ENCODE measurements at places on chromosomes 3 and 15.

- DNase-seq, result peak; percentile 26
These were observed 2.1 kb upstream of the GNAT1 start for GRCh38 chr3:50189274-50189673.

GRCh38 chr3:172164620-172165362 is 125.4 kb downstream of the FNDC3B start:
- no peak for DNase-seq

- no peak for DNase-seq
These were observed 38.3 kb downstream of the ANO10 start for GRCh38 chr3:43583481-43583880.

DNA sequence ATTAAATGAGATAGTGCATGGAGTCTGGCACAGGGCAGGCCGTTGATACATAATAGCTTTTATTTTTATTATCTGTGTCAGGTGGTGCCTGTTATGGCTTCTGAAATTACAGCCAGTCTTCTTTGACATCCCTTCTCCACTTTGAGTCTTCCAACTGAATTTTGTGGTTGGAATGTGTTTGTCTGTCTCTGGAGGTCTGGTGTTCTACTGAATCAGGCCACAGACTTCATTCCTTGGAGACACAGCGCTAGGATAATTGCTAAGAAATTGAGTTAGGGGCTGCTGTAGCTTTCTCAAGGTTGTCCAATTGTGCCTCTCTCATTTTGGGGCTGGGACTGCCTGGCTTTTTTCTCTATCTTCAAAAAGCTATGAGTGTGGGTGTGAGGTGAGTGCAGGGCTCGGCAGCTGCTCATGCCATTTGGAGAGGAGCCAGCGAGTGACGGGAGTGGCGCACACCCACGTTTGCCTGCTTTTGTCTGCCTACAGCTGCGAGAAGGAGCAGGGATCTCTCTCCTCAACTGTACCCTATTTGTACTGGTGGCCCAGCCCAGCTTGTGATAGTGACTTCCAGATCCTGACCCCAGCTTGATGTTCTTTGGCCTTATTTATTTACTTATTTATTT is 49.8 kb upstream of the SYN2 start:
- DNase-seq, result peak; percentile 79

DNA sequence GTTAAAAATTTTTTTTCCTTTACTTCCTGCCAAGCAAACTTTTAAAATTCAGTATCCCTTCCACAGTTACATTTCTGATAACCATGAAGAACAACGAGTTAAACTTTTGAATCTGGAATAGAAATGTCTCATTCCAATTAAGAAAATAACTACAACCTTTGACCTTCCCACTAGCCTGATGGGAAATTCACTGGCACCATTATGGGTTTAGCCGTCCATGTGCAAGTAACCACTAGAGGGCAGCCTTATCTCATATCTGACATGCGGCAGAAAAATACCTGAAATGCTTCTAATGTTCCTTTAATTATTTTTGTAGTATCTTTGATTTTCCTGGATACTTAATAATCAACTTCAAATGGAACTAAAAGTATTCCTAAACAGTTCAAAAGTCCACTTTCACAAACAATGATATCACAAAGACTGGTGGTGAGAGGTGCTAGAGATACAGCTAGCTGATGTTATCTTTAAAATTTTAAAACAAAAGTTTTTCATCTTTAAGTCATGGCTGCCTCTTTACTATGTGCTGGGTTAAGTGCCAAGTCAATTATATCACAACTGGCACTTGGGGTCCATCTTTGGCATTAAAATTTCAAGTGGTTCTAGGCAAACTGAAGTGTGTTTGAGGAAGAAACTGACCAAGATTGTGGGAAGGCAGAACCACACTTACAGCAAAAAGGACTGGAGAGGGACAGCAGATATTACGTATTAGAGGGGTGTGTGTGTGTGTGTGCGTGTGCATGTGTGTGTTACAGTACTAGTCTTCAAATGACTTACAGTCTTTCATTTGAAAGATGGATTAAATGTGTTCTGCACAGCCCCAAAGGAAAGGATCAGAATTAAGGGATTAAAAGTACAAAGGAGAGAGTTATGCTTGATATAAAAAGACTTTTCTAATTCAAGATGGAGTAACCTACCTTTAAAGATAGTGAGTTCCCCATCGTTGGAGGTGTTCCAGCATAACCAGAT is 107.1 kb upstream of the ICE2 start:
- DNase-seq, result peak; percentile 38

DNA sequence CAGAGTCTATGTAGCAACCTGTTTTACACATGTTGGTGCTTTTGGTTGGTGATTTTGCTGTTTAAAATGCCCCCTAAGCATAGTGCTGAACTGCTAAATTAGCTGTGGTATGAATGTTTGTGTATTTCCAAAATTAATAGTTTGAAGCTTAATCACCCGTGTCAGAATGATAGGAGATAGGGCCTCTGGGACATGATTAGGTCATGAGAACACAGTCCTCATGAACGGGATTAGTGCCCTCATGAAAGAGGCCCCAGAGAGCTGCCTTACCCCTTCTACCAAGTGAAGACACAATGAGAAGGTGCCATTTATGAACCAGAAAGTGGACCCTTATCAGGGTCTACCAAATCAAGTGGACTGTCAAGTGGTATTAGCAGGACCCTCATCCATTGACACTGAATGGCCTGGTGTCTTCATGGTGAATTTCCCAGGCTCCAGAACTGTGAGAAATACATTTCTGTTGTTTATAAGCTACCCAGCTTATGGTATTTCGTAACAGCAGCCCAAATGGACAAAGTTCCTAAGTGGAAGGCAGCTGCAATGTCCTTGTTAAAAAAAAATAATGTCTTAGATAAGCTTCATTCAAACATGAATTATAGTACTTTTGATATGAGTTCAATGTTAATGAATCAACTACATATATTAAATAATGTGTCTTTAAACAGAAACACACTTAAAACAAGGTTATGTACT is 37.7 kb upstream of the FRMD4B start:
- DNase-seq, result no peak

DNA sequence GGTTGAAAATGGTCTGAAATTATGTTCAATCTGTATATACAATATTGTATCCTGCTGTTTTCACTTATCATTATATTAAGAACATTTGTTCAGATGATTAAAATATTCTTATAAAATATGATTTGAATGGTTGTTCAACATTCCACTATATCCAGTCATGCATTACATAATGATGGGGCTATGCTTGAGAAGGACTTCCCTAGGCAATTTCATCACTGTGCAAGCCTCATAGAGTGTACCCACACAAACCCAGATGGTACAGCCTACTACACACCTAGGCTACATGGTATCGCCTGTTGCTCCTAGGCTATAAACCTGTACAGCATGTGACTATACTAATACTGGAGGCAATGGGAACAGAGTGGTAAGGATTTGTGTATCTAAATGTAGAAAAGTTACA is 30.5 kb downstream of the SLC7A14 start:
- no peak for DNase-seq

- DNase-seq, result no peak
These were observed 155.2 kb downstream of the NSMCE3 start for GRCh38 chr15:29114221-29115092.

DNA sequence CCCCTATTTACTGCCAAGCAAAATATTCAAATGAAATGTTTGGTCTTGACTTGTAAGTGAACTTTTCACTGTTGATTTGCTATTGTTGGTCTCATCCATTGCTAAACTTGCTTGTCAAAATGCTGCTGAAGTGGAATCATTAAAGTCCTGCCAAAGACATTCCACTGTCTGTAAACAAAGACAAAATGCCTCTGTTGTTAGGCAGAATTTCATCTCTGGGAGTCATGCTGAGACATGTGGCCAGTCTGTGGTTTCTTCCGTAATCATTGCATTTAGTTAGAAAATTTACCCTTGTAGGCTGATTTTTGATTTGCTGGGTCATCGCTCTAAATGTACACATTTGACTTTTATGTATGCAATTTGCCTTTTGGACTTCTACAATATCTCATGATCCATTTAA is 577.7 kb downstream of the MECOM start:
- no peak for DNase-seq

DNA sequence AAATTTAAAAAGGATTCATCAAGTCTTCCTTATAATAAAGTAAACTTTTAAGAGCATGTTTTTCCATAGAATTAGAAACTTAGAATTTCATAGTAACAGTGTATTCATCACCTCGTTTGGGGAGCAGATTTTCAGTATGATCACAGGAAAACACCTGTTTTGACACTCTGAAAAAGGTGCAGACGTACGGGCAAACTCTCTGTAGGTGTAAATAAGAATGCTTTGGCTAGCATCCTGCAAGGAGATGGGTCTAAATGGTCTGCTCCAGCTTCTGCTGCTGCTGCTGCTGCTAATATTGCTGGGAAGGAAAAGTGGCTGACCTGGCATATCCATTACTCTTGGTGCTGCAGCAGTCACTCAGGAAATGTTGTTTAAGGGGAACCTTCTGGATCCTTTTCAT is 66.0 kb downstream of the MBNL1 start:
- no peak for DNase-seq

DNA sequence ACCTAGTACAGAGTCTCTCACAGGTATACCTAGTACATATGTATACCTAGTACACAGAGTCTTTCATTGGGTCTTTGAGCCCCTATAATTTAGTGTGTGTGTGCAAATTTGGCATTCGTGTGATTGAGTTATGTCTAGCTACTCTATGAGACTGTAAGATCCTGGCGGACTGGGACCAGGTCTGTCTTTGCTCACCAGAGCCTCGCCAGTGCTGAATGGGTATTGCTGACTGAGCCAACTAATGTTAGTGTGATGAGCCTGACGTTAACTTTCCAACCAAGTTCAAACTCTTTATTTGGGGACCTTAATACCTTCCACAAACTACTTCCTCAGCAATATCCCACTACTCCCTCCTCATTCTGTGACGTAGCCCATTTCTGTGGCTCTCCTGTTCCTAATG is 35.6 kb downstream of the SETMAR start:
- no peak for DNase-seq

DNA sequence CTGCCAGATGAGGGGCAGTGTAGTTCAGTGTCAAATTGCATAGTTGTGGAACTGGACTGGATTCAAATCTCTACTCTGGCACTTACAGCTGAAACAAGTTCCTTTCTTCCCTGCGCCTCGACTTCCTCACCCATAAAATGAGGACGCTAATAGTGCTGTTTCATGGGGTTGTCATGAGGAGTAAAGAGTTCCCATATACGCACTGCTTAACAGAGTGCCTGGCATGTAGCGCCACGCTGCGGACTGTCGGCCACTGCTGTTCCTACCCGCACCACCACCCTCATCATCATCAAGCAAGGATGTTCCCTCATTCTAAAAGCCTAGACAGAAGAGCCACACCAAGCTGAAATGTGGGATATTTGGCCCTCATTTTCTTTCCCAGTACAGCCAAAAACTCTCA is 91.9 kb downstream of the CHDH start:
- DNase-seq, result no peak

DNA sequence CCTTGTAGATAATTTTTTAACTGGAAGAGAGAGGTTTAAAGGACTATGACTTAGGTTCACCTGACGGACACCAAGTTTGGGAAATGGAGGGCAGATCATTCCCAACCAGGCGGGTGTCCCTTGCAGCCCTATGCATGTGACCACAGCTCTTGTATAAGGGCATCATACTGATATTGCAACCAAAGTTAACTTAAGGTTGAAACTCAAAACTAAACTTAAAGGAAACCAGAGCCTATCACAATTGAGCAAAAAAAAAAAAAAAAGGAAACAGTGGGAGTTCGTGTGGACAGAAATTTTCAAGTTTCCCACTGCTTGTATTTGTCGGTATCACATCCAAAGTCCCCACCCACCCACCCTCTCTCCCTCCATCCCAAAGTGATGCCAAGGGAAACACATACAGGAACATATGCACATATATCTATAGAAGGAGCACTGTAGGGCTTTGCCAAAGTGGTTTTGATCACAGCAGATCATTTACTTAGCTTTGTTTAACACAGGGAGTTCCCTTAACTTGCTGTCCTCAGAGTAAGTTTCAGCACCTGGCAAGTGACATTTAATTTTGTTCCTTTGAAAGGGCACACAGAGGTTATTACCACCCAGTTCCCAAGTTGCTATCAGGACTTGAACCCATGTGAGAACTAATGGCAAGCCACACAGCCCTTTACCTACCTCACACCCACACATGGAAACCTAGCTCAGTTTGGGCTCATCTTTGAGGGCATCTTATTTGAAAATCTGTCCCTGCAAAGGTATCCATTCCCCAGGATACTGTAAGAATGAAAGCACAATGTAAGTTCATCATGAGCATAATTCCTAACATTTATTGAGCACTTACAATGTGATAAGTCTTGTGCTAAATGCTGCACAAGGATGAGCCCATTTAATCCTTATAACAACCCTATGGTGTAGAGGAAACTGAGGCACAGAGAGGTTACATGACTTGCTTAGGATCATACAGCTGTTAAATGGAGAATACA is 204.5 kb upstream of the CMC1 start:
- no peak for DNase-seq

DNA sequence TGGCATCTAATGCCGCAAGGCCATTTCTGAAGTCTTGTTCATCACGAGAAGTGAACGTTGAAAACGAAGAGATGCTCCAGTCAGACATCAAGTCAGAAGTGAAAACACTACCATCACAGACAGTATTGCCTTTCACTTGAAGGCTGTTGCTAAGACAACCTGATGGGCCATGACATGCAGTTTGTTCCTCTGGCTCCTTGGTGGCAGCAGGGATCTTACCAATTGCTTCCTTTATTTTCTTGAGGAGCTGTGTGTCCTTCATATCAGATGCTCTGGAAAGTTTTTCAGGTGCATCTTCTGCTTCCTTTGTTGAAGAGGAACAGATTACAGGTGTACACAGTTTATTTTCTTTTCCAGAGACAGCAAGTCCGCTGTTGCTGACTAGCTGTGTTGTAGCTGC is 30.7 kb upstream of the MYLK start:
- no peak for DNase-seq

GRCh38 chr15:63933522-63933921 is 99.8 kb upstream of the HERC1 start:
- DNase-seq, result no peak

- no peak for DNase-seq
These were observed 2.1 kb upstream of the PAQR9 start for GRCh38 chr3:142965581-142965980.

GRCh38 chr3:170745211-170745718 is 124.7 kb downstream of the RPL22L1 start:
- DNase-seq, result no peak

All from NCI-H1092 (cell line).